T-helper 2 cell treated with Interferon-gamma antibody and Interleukin-4, amounts not matched to agents 100 ng/mL and 5 ng/mL, for 36 hours (primary cell): ENCODE measurements at places on chromosomes 5 and 9. TPM values are rescaled to one million over a fixed set of nuclear protein-coding genes. Genes with fewer than 3 reads are reported as not detected.

The SLC25A2 gene
- 0.25 and 0.59 TPM in 2 replicates for total RNA-seq

The TRPM3 gene
- total RNA-seq: not detected in 2 replicates

The PCDHB12 gene
- not detected in 2 replicates for total RNA-seq

The N4BP3 gene
- 2.3 and 2.7 TPM in 2 replicates for total RNA-seq

The PPP3R2 gene
- not detected in 2 replicates for total RNA-seq
